ENCODE measurements at places on chromosomes 12 and 14.

DNA sequence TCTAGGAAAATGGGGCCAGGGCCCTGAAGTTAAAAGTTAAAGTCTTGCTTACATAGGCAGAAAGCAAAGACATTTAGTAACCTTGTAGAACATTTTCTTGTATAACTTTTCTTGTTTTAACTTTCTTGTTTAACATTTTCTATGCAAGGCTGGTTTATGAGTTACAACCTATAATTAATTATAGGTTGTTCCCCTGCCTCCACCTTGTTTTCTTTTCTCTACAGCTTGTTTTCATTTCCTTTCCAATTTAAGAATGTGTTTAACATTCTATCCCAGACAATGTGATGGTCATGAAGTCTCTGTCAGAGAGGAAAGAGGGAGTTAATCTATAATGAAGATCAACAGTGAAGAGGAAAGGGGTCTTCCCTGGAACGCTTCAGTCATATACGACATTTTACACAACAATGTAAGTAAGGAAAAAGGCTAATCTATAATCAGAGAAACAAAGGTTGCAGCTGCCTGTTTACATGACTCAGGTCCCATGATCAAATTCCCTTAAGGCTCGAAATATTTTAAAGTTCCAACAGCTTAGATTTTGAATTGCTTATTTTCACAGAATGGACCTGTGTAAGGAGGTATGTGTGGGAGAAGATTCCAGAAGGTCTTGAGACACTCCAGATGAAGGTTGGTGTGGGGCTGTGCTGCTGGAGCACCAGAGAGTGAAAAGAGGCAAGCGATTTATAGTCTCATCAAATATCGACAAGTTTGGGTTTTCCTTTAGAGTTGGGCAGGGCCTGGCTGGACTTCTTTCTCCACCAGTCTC lies 34.2 kb upstream of the TCL1B start:
- no peak for DNase-seq

GRCh38 chr14:73888460-73888725 lies 1.7 kb downstream of the ZNF410 start:
- DNase-seq = no peak

- DNase-seq = no peak
Observed at GRCh38 chr12:113609692-113610469, 138.2 kb upstream of the LHX5 start.

GRCh38 chr12:31440586-31440985 lies 114.6 kb upstream of the SINHCAF start:
- DNase-seq = no peak

GRCh38 chr12:19642345-19642744 lies 203.1 kb downstream of the AEBP2 start:
- DNase-seq = no peak

DNA sequence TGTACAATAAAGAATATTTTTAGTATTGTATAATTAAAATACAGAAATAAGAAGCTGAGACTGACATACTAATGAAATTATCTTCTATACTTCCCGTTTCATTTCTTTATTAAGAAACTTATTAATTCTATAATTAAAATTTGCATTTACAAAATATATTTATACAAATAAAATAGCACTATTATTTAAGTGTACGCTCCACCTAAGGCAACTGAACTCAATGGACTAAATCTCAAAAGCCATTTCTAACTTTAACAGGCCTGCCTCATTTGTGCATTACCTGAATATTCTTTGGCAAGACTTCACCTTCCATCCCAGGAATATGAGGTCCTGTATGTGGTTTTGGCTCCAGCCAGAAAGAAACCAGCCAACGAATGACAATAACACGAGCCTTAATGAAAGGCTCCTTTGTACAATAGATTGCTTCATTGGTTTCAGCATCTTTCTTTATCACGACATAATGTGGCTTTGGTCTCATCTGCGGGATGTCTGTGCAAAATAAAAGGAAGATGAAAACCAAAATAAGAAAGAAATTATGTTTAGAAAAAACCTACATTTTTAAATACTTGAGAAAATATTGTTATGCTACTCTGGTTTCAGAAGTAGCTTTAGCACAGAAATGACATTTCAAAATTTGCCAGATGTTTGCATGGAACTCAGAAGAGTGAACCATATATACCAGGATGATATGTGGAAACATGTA lies 58.7 kb downstream of the RALGAPA1 start:
- DNase-seq = no peak

GRCh38 chr12:64742416-64742815 lies 16.8 kb downstream of the GNS start:
- no peak for DNase-seq

GRCh38 chr12:53755451-53755891 lies 3.7 kb upstream of the CISTR start:
- no peak for DNase-seq

DNA sequence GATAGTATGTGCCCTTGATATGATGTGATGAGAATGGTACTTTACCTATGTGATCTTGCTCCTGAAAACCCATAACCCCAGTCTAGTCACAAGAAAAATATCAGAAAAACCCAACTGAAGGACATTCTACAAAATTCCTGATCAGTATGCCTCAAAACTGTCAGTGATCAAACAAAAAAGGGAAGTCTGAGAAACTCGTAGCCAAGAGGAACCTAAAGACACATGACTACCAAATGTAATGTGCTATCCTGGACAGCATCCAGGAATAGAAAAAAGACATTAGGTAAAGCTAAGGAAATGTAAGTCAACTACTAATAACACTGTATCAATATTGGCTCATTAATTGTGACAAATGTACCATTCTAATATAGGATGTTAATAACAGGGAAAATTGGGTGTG lies 4.1 kb upstream of the WIF1 start:
- DNase-seq = no peak

GRCh38 chr12:109605599-109606228 lies 32.1 kb downstream of the MVK start:
- no peak for DNase-seq

- DNase-seq = no peak
Observed at GRCh38 chr14:39469094-39469710, 37.0 kb upstream of the FBXO33 start.

- no peak for DNase-seq
Observed at GRCh38 chr14:34324363-34324795, 137.7 kb downstream of the SPTSSA start.

GRCh38 chr12:34603382-34604035 lies 581.2 kb downstream of the ALG10 start:
- DNase-seq = no peak

- DNase-seq = no peak
Observed at GRCh38 chr14:52862632-52863333, 71.4 kb upstream of the GNPNAT1 start.

All from activated CD4-positive, alpha-beta T cell treated with anti-CD3 and anti-CD28 coated beads, Interleukin-2, amount 50 U/mL, for 24 hours (primary cell).